ENCODE measurements at places on chromosomes 11 and 22. TPM values are rescaled to one million over a fixed set of nuclear protein-coding genes. Genes with fewer than 3 reads are reported as not detected.

GRCh38 chr11:119525180-119525866 is 102.4 kb upstream of the THY1 start:
- H3K27ac ChIP-seq, result no peak overlapping the region
- H3K4me1 ChIP-seq, result no peaks in the 10 kb centered on the region
- no peaks in the 10 kb centered on the region for H3K27me3 ChIP-seq
- no peak for DNase-seq

DNA sequence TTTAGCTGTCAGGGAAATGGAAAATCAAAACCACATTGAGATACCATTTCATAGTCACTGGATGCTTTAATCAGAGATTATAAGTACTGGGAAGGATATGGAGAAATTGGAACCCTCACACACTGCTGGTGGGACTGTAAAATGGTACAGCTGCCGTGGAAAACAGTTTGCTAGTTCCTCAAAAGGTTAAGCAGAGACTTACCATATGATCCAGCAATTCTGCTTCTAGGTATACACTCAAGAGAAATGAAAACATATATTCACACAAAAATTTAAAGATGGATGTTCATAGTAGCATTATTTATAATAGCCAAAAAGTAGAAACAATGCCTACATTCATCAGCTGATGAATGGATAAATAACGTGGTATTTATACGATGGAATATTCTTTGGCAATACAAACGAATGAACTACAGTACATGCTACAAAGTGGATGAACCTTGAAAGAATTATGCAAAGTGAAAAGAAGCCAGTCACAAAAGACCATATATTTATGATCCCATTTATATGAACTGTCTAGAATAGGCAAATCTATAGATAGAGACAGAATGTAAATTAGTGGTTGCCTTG is 23.0 kb downstream of the RNF121 start:
- no peak overlapping the region for H3K4me3 ChIP-seq
- no peak for DNase-seq
- no peak overlapping the region for H3K27ac ChIP-seq
- H3K4me1 ChIP-seq, result peaks cover 4% of the 10 kb centered on the region
- H3K36me3 ChIP-seq, result no peaks in the 10 kb centered on the region
- H3K27me3 ChIP-seq, result no peaks in the 10 kb centered on the region

GRCh38 chr11:126387857-126388256 is 32.4 kb downstream of the ST3GAL4 start:
- no peaks in the 10 kb centered on the region for H3K36me3 ChIP-seq
- no peaks in the 10 kb centered on the region for H3K27me3 ChIP-seq
- no peak overlapping the region for H3K4me3 ChIP-seq

FJX1 gene
- total RNA-seq, result 2.6 TPM

TTC28 gene
- total RNA-seq, result 69.4 TPM

DNA sequence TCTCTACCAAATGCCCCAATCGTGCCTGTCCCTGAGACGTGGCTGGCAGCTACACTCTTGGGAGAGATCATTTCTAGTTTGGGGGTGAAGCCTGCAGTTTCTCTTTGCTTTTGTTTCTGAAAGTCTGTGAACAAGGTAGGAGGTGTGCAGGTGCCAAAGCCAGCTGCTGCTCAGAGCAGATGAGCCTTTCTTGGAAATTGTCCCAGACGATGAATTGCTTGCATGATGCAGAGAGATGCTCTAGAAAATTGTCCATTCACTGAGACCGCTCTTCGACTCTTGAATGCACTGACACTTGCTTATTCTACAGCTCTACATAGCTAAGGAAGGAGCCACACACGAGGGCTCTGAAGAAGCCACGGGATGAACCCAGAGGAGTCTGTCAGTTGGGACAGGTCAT is 225.6 kb upstream of the E2F8 start:
- no peak for DNase-seq
- no peaks in the 10 kb centered on the region for H3K36me3 ChIP-seq
- H3K27me3 ChIP-seq, result no peaks in the 10 kb centered on the region
- H3K4me1 ChIP-seq, result no peaks in the 10 kb centered on the region

CACNA1I gene
- total RNA-seq, result 0.39 TPM

GRCh38 chr11:33944693-33945424 is 53.0 kb upstream of the LMO2 start:
- peaks cover 16% of the 10 kb centered on the region for H3K4me1 ChIP-seq
- DNase-seq, result no peak
- no peak overlapping the region for H3K4me3 ChIP-seq
- H3K27me3 ChIP-seq, result no peaks in the 10 kb centered on the region

ESAM gene
- total RNA-seq, result 79.3 TPM

- H3K4me1 ChIP-seq, result peaks cover 55% of the 10 kb centered on the region
- H3K4me3 ChIP-seq, result peak overlapping the region; percentile 54
- no peak for DNase-seq
- H3K27me3 ChIP-seq, result no peaks in the 10 kb centered on the region
Measured at GRCh38 chr11:57426439-57426928, 437 bp downstream of the SLC43A3 start.

GRCh38 chr11:73980001-73980961 is 2.4 kb downstream of the UCP2 start:
- peak overlapping the region; percentile 64 for H3K4me3 ChIP-seq
- H3K27ac ChIP-seq, result peak overlapping the region; percentile 75
- no peak for DNase-seq
- H3K27me3 ChIP-seq, result no peaks in the 10 kb centered on the region

GRCh38 chr11:100883830-100884229 is 196.7 kb downstream of the ARHGAP42 start:
- H3K4me3 ChIP-seq, result no peak overlapping the region
- no peaks in the 10 kb centered on the region for H3K36me3 ChIP-seq
- H3K27me3 ChIP-seq, result no peaks in the 10 kb centered on the region

UFD1 gene
- total RNA-seq, result 24.9 TPM

GRCh38 chr11:126344141-126345080 is 11.1 kb upstream of the ST3GAL4 start:
- peaks cover 3% of the 10 kb centered on the region for H3K36me3 ChIP-seq
- no peaks in the 10 kb centered on the region for H3K27me3 ChIP-seq
- no peak overlapping the region for H3K27ac ChIP-seq
- H3K4me3 ChIP-seq, result no peak overlapping the region

CBLIF gene
- total RNA-seq, result not detected

DNA sequence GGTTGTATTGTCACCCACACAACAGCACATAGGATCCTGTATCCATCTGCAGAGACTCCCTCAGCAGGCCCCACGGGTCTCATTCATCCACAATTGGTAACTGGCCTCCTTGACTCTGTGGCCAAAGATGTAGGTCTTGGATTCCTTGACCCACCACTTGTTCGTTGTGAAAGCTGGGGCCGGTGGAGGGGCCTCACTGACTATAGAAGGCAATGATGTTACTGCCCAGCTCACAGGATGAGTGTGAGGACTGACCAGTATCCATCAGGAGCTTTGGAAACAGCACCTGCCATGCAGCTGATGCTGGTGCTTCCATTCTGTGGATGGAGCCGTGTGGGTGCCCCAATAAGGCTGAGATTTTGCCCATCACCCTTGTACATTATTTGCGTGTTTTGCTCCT is 615.7 kb downstream of the BRD1 start:
- DNase-seq, result no peak
- no peak overlapping the region for H3K4me3 ChIP-seq
- H3K27me3 ChIP-seq, result no peaks in the 10 kb centered on the region
- H3K36me3 ChIP-seq, result no peaks in the 10 kb centered on the region
- no peak overlapping the region for H3K27ac ChIP-seq
- no peaks in the 10 kb centered on the region for H3K4me1 ChIP-seq

DNA sequence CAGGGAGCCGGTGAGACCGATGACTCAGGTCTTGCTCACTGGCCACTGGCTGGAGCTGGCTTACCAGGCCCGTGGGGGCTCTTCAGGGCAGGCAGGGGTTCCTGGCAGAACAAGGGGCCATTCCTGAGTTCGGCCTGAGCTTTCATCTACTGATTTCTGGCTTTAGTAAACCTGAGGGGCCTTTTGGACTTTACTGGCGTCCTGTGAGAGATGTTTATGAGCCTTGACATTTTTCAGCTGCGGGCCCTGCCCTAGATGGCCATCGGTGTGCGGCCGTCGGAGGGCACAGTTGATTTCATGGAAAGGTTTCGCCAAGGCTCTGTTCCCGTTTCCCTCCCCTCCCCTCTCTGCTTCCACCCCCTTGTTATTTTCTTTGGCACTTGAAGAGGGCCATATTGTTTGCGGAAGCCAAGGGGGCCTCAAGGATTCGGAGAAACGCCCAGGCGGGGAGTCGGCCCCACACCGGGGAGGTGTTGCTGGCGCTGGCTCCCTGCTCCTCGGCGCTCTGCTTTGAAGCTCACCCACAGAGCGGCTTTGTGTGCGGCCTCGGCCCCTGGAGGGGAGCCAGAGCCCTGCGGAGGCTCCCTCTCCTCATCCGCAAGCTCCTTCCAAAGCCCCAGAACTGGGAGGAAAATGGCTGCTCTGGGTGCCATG is 17.7 kb downstream of the ELF5 start:
- no peaks in the 10 kb centered on the region for H3K27me3 ChIP-seq
- H3K4me1 ChIP-seq, result peaks cover 8% of the 10 kb centered on the region
- H3K36me3 ChIP-seq, result no peaks in the 10 kb centered on the region
- DNase-seq, result peak; percentile 75

GALNT18 gene
- total RNA-seq, result 51.3 TPM

DNA sequence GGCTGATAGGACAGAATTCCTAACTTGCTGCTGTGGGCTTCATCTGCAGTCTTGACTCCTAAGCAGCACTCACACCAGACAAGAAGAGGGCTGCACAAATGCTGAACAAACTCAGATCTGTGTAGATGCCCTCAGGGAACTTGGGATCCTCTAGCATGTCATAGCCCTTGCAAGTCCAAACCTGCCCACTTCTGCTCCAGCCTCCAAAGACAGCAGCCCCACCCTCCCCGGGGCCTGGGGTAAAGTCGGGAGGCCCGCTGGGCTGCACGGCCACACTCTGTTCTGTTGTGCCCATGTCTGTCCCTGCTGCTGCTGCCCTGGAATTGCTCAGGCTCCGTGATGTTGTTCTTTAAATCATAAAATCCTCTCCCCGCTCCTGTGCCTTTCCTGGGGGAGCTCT is 28.3 kb downstream of the DRD2 start:
- H3K36me3 ChIP-seq, result no peaks in the 10 kb centered on the region
- H3K27ac ChIP-seq, result no peak overlapping the region
- H3K4me1 ChIP-seq, result no peaks in the 10 kb centered on the region
- H3K4me3 ChIP-seq, result no peak overlapping the region

ANKRD13D gene
- 62.3 TPM for total RNA-seq

NCF4 gene
- 67.1 TPM for total RNA-seq

DNA sequence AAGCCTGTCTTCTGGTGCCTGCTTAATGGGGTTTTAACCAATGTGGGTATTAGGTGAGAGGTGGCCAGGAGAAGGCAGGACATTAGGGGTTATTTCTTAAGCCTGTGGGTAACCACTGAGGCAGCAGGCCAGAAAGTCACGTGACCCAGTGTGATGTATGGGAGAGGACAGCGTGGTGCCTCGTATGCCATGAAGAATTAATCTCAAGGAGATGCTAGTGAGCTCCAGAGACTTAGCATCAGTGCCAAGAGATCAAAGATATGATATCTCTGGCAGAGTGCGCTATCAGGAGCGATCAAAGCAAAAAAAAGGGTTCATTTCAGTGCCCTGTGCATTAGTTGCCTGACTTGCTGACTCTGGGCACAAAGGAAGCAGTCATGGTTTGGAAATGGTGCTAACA is 275.5 kb downstream of the KIRREL3 start:
- H3K36me3 ChIP-seq, result no peaks in the 10 kb centered on the region
- no peak overlapping the region for H3K4me3 ChIP-seq
- H3K4me1 ChIP-seq, result no peaks in the 10 kb centered on the region
- H3K27ac ChIP-seq, result no peak overlapping the region
- no peaks in the 10 kb centered on the region for H3K27me3 ChIP-seq

HPS5 gene
- total RNA-seq, result 18.6 TPM
